NCI-H2029 treated with DMSO at 0.1 percent for 48 hours (cell line): ENCODE measurements at places on chromosomes 16 and 17.

DNA sequence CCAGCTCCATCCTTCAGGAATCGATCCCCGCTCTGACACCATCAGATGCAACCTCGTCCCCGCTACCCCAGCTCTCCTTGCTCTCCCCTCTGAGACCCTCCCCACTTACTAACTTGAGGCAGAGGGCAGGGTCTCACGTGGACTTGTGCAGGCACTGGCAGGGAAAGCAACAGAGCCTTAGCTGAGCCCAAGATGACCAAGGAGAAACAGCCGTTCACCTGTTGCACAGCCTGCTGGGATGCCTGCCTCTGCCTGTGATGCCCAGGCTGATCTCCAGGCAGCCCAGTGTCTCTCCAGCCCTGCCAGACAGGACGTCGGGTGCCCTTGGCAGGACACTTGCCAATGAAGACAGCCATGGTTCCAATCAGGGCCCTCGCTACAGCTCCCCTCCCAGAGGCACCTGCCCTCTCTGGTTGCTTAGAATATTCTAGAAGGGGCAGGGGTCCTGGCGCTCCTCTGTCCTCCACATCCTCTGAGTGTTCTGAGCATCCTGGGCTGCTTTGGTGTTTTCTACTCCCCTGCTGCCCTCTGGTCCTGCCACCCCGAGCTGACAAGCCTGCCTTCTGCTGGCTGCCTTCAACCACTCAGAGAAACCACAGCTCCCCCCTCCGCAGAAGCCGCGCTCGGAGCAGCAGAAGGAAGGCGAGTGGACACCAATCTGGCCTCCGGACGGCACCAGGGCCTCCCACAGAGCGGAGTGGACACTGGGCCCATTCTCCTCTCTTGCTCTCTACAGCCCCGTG lies 6.7 kb downstream of the CEP295NL start:
- DNase-seq = no peak

DNA sequence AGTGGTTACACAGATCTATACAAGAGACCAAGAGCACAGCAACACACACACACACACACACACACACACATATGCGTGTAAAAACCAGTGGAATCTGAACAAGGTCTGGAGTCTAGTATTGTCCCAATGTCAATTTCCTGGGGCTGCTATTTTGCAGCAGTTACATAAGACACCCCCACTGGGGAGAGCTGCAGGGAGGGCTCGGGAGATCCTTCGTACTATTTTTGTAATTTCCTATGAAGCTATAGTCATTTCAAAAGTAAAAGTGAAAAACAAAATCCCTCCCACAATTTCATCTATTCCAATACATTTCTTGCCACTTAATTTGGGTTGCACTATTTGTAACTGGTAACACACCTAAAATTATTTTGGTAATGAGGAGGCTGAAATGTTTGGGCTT lies 68.5 kb downstream of the C16orf95 start:
- no peak for DNase-seq

GRCh38 chr17:30503558-30503957 lies 26.4 kb downstream of the GOSR1 start:
- no peak for DNase-seq

- peak; percentile 88 for DNase-seq
Observed at GRCh38 chr16:80167657-80168390, 373.0 kb upstream of the DYNLRB2 start.

DNA sequence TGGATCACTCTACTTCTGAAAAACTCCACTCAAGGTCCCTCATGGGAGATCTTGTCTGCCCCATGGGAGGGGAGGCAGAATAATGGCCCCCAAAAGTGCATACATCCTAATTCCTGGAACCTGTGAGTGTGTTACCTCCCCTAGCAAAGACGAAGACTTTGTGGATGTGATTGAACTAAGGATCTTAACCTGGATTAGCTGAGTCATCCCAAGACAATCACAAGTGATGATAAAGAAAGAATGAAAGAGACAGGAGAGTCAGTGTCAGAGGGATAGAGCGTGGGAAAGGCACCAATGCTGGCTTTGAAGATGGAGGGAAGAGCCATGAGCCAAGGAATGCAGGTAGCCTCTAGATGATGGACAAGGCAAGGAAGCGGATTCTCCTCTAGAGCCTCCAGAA lies 374.7 kb upstream of the DYNLRB2 start:
- no peak for DNase-seq

- peak; percentile 72 for DNase-seq
Observed at GRCh38 chr17:7889166-7889955, 772 bp downstream of the CHD3 start.

DNA sequence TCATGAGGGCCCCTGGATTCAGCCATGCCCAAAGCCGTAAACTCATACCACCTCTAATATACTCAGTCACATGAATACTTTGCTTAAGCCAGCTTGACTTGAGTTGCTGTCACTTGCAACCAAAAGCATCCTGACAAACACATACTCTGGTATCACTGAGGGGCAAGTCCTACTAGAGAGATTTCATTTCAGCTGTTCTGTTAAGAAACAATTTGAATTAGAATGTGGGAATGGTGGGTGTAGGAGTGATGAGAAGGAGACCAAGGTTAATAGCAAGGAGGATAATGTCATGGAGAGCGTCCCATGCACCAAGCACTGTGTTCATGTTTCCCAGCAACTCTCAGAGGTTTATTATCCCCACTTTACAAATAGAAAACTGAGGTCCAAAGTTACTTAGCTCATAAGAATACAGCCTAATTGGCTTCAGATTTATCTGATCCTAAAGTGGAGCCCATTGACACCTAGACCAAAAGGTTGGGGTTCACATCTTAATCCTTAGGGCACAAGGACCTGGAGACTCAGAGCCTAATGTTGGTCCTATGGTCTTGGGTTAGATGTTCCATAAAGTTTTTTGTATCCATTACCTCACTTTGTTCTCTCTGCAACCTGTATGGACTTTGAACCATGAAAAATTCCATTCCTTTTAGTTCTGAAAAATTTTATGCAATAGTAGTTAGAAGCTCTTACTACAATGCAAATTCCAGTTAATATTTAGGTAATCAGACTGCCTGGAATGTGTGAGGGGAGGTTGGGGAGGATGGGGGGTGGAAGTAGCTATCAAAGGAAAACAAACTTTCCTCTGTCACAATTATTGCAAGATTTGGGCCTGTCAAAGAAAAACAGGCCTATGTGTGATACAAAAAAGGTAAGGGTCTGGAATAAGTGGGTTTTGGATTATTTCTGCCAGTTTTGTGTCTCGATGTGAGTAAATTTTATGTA lies 105.9 kb downstream of the IRX3 start:
- no peak for DNase-seq

DNA sequence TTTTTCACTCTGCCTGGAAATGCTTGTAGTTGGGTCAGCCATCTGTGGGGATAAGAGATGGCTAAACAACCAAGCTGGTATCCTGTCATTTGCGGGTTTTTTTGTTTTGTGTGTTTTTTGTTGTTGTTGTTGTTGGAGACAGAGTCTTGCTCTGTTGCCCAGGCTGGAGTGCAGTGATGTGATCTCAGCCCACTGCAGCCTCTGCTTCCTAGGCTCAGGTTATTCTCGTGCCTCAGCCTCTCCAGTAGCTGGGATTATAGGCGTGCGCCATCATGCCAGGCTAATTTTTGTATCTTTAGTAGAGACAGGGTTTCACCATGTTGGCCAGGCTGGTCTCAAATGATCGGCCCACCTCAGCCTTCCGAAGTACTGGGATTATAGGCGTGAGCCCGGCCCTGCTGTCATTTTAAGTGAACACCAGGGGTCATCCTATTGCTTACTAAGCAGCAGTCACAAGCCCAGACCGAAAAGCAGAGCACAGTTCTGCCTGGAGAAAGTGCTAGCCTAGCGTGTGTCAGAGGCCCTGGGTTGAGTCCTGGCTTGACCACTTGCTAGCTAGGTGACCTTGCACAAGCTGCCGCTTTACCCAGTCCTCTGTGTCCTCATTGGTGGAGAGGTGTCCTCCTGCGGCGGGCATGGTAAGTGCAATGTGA lies 4.6 kb downstream of the SMCR8 start:
- DNase-seq = no peak

GRCh38 chr17:42142371-42142896 lies 12.4 kb downstream of the RAB5C start:
- DNase-seq = no peak

DNA sequence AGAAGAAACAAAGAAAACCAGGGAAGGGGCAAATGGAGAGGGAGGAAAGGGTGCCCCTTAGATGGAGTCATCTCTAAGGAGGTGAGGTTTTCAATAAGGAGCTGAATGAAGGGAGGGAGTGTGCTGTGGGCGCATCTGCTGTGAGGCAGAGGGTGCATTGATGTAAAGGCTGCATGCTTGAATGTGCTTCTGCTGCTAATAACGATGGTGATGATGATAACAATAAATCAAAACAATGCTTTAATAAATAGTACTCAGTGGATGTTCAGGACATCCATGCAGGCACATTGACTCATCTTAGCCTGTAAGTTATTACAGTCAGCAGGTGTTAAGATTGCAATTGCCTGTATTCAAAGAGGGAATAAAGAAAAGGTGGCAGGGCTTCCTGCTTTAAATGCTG lies 87.8 kb downstream of the SHISA6 start:
- no peak for DNase-seq

- DNase-seq = no peak
Observed at GRCh38 chr16:25626172-25626571, 65.6 kb upstream of the HS3ST4 start.

- no peak for DNase-seq
Observed at GRCh38 chr17:17313350-17313991, 10.3 kb downstream of the NT5M start.

- DNase-seq = peak; percentile 51
Observed at GRCh38 chr16:25922438-25922837, 230.7 kb downstream of the HS3ST4 start.

DNA sequence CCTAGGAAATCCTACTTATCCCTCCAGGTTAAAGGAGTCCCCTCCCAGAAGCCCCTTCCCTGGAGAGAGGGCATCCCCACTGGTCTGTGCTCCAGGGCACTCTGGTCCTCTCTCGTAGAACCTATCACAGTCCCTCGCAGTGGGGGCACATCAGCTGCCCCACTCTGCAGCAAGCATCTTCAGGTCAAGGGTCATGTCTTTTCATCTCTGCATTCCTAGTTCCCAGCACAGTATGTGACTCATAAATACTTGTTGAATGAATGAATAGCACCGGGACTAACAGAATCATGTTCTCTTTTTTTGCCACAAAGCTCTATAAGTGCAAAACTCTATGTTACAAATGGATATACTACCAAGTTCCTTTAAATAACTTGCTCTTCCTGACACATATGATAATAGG lies 36.0 kb downstream of the RNF157 start:
- no peak for DNase-seq

DNA sequence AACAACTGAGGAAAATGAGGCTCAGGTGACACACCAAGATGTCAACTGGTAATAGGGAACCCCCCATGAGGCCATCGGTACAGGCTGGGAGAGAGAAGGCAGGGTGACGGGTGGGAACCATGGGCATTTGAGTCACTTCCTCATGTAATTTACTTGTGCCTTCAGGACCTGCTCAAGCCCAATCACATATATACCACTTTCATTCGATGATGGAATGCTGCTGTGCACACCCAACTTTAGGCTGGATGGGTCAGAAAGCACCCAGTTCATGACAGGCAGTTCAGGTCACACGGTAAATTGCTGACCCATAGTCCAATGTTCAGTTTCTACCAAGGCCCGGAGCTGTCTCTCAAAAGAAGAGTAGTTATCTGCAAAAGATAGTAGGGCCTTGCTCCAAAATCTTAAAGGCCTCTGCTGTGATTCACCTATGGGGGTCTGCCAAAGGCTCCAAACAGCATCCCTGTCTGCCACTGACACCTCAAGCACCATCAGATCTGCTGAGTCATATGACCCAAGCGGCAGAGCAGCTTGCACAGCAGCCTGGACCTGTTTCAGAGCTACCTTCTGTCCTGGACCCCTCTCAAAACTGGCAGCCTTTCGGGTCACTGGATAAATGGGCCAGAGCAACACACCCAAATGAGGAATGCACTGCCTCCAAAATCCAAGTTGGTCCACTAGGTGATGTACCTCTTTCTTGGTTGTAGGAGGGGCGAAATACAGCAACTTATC lies 24.7 kb downstream of the ZZEF1 start:
- no peak for DNase-seq

DNA sequence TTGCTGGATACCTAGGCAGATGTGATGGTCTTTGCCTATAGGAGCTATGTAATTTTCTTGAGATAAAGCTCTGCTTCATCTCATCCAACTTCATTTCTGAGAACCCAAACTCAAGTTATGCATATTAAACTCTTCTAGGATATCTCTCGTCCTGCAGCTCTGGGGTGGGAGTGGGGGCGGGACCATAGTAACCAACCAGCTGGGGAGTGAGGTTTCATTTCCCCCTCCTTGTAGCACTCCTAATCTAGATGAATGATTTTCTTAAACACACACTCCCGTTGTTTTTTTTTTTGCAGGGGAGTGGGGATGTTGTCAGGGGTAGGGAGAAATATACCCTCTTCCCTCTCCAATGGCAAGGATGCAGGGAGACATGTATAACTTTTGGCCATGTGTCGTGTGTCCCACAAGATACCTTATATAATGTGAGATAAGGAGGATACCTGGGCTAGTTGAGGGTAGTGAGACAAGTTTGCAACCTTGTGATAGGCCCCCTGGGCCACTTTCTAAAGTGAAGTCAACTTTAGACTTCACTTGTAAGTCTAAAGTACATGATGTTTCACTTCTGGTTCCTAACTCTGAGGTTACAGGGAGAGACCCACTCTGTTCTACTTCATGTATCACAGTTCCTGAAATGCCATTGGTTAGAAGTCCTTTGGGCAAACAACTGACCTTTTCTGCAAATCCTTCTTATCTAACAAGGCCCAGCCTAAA lies 10.5 kb upstream of the HEATR6 start:
- no peak for DNase-seq

GRCh38 chr17:15981646-15982580 lies 17.6 kb downstream of the ZSWIM7 start:
- DNase-seq = no peak

- DNase-seq = no peak
Observed at GRCh38 chr16:85036236-85037049, 8.8 kb downstream of the KIAA0513 start.
